ENCODE measurements at places on chromosomes 2 and 18.

GRCh38 chr18:43539862-43540261, 262.6 kb upstream of the SYT4 start:
- DNase-seq, result no peak

DNA sequence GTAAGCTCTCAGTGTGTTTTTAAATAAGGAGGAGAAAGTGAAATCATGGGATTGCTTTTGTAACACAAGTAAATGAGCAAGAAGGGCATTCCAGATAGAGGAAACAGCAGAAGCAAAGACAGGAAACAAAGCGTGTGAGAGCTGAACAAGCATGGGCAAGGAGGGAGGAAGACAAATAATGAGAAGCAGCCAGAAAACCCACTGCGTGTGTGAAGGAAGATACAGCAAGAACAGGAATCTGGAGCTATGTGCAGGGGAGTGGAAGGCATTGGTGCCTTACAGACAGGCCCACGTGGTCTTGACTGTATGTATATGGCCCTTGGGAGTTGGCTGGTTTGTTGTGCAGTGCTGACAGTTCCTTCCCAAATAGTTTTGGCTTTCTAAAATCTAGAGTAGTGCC, 88.6 kb downstream of the AAK1 start:
- no peak for DNase-seq

DNA sequence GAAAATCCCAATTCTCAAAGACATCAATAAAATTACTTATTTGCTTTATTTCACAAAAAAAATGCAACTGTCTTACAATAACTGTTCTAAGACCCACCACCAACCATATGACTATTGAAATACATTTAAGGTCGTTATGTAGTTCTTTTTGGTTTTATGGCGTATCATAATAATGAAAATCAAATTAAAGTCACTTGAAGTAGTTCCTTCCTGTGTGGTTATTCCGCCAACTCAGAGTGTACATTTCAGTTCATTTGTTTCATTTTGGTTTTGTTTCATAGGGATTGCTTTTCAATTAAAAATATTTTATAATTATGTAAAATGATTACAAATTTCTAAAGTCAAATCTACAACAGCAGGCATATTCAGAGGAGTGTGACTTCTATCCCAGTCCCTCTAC, 45.9 kb upstream of the AAK1 start:
- DNase-seq, result no peak

GRCh38 chr18:26307161-26307773, 81.0 kb downstream of the TAF4B start:
- DNase-seq, result no peak

- DNase-seq, result no peak
These were observed 18.9 kb upstream of the RPL31 start for GRCh38 chr2:100983201-100983600.

GRCh38 chr2:216994353-216994854, 134.5 kb upstream of the TNP1 start:
- DNase-seq, result no peak

GRCh38 chr2:143030127-143030526, 99.1 kb upstream of the ARHGAP15 start:
- DNase-seq, result no peak

GRCh38 chr2:20034821-20035220, 16.6 kb downstream of the LAPTM4A start:
- no peak for DNase-seq

GRCh38 chr2:158414538-158414937, 42.0 kb downstream of the CCDC148 start:
- DNase-seq, result no peak

DNA sequence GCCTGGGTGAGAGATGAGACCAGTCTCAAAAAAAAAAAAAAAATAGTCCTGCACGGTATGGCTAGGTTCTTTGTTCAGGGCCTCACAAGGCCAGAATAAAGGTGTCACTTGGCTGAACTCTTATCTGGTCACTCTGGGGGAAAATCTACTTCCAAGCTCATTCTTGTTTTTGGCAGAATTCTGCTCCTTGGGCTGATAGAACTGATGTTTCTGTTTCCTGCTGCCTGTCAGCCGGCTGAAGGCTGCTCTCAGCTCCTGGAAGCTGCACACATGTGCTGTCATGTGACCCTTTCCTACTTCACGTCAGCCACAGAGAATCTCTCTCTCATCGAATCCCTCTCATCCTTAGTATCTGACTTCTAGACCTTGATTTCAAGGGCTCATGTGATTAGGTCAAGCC, 10.4 kb downstream of the CSRNP3 start:
- DNase-seq, result no peak

GRCh38 chr18:28112056-28112470, 64.9 kb downstream of the CDH2 start:
- no peak for DNase-seq

GRCh38 chr18:43275546-43275945, 1.7 kb downstream of the SYT4 start:
- DNase-seq, result no peak

GRCh38 chr18:46650681-46651080, 6.3 kb downstream of the LOXHD1 start:
- no peak for DNase-seq

DNA sequence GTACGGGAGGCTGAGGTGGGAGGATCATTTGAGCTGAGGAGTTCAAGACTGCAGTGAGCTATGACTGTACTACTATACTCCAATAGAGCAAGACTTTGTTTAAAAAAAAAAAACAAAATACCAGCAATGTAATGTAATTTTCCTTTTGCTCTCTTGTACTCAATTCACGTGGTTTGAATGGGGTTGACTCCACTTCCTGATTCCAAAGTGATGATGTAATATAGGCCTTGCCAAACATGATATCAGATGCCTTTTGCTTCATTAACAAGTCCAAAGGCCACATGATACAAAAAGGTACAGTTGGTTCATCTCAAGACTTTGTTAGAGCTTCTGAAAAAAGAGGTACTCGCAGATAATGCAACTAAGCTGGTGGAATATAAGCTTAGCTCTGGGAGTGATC, 321.8 kb downstream of the ZEB2 start:
- DNase-seq, result no peak

DNA sequence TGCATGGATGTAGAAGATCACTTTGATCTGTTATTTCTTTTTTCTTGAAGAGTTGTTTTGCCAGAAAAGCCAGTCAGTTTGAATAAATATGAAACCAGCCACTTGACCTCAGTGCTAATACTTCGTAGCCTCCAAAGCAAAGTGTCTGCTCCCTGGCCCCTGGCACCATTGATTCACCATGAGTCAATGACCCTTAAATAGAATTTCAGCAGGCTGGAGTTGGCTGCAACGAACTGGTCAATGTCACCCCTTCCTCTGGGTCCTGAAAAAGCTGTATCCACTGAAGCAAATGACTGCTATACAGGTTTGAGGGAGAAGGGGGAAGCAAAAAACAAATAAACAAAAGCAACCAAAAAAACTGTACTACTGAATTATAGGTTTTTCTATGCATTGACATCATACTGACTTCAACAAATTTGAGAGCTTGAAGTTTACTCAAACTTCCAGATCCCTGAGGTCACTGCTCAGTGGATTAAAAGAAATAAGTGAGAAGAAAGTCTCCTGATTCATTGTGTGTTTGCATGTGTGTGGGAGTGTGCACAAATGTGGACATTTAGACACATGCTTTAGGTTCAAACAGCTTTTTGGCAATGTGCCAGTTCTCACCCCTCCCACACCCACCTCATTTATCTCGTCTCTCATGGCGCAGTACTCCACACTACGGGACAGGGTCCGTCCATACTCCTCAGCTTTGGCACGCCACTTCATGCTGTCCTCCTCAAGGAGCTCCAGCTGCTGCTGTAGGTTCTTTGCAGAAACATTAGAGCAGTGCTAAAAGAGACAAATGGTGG, 58.1 kb upstream of the TTN start:
- DNase-seq, result no peak

GRCh38 chr2:25804338-25804737, 73.9 kb downstream of the ASXL2 start:
- DNase-seq, result no peak

GRCh38 chr2:136005462-136006196, 20.2 kb upstream of the DARS1 start:
- no peak for DNase-seq

- DNase-seq, result no peak
These were observed 126.6 kb upstream of the NRP2 start for GRCh38 chr2:205555566-205556230.

- DNase-seq, result no peak
These were observed 39.9 kb downstream of the NGEF start for GRCh38 chr2:232973011-232973735.
